ENCODE measurements at places on chromosomes 3 and 15. TPM values are rescaled to one million over a fixed set of nuclear protein-coding genes. Genes with fewer than 3 reads are reported as not detected.
A peak's percentile ranks its signal among the peaks of the same experiment; 100 is the strongest.

Gene GOLGA8J
- not detected for polyA plus RNA-seq

GRCh38 chr3:44021651-44022594 is 219.8 kb upstream of the TOPAZ1 start:
- DNase-seq = peak; percentile 41

- DNase-seq = peak; percentile 37
These were observed 92.4 kb upstream of the CGNL1 start for GRCh38 chr15:57283774-57284503.

DNA sequence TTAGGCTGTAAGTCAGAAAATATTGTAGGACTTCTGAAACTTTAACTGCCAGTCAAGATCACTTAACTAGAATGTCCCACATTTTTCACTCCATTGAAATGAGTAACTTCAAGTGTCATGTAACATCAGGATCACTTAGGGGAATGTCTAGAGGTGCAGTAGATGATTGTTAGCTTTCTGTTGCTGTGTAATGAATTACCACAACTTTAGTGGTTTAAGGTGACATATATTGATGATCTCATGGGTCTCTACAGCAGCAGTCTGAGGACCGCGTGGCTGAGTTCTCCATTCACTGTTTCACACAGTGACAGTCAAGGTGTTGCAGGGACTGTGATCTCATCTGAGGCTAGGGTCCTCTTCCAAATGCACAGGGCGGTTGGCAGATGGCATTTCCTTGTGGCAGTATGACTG is 82.7 kb downstream of the SLC25A26 start:
- no peak for DNase-seq

Gene TMEM115
- polyA plus RNA-seq = 73.1 TPM

Gene ZNF619
- 2.3 TPM for polyA plus RNA-seq

Gene RASGRP1
- polyA plus RNA-seq = 0.96 TPM

Gene ZBED2
- not detected for polyA plus RNA-seq

Gene TMEM212
- polyA plus RNA-seq = not detected

Gene ADCY5
- polyA plus RNA-seq = 0.09 TPM

DNA sequence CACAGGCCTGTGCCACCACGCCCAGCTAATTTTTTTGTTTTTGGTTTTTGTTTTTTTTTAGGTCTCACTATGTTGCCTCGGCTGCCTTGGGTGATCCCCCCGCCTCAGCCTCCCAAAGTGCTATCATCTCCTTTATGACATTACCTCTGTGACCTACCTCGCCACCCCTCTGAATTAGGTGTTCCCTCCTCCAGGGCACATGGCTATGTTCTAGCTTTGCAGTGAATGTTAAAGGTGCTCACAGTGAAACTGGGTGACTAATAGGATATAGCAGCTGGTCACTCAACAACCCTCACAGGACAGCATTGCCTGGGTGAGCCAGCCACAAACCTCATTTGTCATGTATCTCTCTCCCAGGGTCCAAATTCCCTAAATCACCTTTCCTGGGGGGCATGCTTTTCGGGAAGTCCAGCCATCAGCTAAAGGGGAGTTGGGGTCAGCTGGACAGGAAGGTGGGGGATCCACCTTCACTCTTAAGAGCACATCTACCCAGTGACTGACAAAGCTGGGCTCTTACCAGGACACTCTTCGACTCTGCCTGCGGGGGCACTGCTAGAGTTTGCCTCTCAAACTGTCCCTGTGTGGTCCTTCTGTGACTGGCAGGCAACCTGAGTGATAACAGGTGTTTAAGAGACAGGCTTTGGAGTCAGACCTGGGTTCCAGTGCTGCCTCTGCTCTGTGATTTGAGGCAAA is 1.6 kb upstream of the TTLL3 start:
- DNase-seq = peak; percentile 66

DNA sequence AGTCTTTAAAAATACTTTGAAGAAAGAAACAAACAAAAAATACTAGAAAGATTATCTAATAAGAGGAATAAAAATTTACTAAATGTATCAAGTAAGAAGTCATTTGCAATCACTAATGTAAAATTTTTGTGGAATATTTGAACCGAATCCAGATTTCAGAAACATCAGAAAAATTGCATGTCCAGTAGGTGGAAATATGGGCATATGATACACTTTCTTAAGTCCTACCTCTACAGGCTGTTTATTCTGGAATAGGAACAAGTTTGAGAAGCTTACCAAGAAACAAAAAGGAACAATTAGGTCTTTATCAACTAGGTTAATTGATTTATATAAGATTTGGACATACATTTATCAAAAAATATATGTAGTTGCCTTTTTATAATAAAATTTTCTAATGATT is 292.9 kb upstream of the ROBO1 start:
- no peak for DNase-seq

DNA sequence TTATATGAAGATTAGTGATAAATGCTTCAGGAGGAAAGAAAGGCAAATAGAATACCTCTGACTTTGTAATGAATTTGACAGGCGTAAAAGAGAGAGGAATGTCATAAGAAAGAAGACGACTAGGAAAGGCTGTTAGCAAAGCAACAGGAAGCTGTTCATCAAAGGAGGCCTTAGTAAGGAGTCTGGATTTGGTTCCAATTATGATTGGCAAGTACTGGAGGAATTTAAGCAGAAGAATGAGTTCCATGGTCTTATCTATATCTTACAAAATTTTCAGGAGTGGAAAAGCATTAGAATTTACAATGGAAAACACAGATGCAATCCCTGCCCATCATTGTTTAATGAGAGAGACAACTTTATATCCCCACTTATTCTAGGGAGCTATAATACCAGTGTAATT is 13.8 kb downstream of the PLSCR1 start:
- no peak for DNase-seq

Gene ARGFX
- polyA plus RNA-seq = not detected

GRCh38 chr3:13712682-13713180 is 163.8 kb downstream of the FBLN2 start:
- DNase-seq = no peak

GRCh38 chr3:104554425-104554824 is 812.3 kb upstream of the ALCAM start:
- DNase-seq = no peak

- DNase-seq = no peak
These were observed 36.9 kb upstream of the PCSK6 start for GRCh38 chr15:101526442-101526841.

DNA sequence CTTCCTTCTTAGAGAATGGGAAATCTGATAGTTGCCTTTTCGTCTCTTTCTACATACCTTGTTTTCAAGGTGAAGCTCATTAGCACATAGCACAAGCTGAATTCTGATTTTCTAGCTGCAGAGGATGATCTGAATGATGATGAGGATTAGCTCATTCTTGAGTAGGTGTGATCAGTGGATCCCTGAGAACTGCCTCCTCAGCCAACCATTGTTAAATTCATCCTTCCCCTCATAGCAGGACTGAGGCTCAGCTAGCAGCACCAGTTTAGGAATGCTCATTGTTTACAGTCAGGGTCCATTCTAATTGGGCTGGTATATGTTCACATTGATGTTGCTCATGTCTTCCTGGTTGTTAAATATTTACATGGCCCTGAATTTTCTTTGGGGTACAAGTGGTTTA is 299.9 kb upstream of the MME start:
- no peak for DNase-seq

- no peak for DNase-seq
These were observed 27.5 kb downstream of the BHLHE40 start for GRCh38 chr3:5006755-5007202.

DNA sequence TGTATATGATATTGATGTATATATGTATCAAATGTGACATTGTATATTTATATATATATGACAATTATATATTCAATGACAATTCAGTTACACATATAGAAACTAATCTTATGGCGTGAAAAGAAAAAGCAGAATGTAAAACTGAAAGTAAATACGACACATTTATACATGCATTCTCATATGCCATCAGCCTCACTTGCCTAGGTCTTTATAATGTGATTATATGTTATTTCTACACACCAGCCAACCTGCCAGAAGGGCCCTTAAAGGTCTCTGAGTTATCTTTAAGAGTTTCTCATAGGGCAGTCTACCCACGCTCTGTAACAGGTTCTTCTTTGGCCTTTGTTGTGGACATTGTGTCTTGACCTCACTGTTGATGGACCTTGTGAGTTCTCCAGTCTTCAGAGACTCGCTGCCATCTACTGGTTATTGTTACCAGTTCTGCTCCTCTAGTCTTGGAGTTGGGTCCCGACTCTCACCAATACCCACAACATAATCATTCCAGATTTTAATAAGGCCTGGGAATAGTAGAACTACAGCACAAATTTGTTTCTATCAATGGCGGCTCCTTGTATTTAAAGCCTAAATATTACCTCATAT is 371.5 kb upstream of the GOLIM4 start:
- peak; percentile 32 for DNase-seq

- DNase-seq = peak; percentile 90
These were observed 302.5 kb upstream of the GADL1 start for GRCh38 chr3:31196881-31197364.

Gene PP2D1
- 0.16 TPM for polyA plus RNA-seq

- no peak for DNase-seq
These were observed 4.4 kb upstream of the LMAN1L start for GRCh38 chr15:74808078-74808839.

DNA sequence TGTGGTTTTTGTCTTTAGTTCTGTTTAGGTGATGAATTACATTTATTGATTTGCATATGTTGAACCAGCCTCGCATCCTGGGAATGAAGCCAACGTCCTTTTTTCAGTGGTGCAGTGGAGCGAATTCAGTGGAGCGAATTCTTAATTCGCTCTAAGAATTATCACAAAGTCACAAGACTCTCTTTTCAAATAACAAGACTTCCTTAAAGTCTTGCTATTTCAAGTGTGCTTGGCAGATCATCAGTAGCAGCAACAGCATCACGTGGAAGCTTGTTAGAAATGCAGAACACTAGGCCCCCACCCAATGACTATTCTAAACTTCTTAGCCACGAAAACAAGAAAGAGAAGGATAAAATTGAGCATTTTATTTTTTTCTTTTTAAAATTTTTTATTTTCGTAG is 58.1 kb upstream of the CD200R1L start:
- DNase-seq = no peak

GRCh38 chr15:92595506-92596381 is 59.8 kb downstream of the FAM174B start:
- DNase-seq = no peak

Gene CYP1A1
- not detected for polyA plus RNA-seq

GRCh38 chr3:12114251-12114650 is 44.5 kb downstream of the TIMP4 start:
- DNase-seq = no peak

Gene ZNF609
- 3.8 TPM for polyA plus RNA-seq

- DNase-seq = no peak
These were observed 615 bp downstream of the HES1 start for GRCh38 chr3:194136519-194137007.

Gene RTP1
- polyA plus RNA-seq = not detected

Gene MYH15
- polyA plus RNA-seq = 0.08 TPM

- peak; percentile 21 for DNase-seq
These were observed 33.4 kb downstream of the SPINK8 start for GRCh38 chr3:48299746-48300712.

- DNase-seq = peak; percentile 88
These were observed 13.2 kb upstream of the TMEM212 start for GRCh38 chr3:171829841-171830517.

GRCh38 chr3:127566833-127567232 is 23.7 kb downstream of the TPRA1 start:
- DNase-seq = peak; percentile 29

DNA sequence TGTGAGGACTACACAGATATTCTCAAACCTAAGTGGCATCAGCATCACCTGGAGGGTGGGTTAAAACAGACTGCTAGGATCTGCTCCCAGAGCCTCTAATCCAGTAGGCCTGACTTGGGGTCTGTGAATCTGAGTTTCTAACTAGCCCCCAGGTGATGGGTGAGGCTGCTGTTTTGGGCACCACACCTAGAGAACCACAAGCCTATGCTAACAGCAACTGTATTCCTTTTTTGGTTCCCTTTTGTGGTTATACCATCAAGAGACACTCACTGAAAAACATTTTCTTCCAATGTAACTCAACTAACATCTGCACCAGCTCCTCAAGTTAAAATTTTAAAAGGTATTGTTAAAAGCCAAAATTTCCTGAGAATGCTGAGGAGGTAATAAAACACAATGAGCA is 16.0 kb downstream of the WDR82 start:
- DNase-seq = no peak

- DNase-seq = peak; percentile 98
These were observed 453.0 kb upstream of the CFAP20DC start for GRCh38 chr3:59502806-59503205.

- no peak for DNase-seq
These were observed 226.5 kb downstream of the TBL1XR1 start for GRCh38 chr3:176970770-176971169.

- DNase-seq = no peak
These were observed 31.3 kb upstream of the SPTBN5 start for GRCh38 chr15:41925086-41925608.

DNA sequence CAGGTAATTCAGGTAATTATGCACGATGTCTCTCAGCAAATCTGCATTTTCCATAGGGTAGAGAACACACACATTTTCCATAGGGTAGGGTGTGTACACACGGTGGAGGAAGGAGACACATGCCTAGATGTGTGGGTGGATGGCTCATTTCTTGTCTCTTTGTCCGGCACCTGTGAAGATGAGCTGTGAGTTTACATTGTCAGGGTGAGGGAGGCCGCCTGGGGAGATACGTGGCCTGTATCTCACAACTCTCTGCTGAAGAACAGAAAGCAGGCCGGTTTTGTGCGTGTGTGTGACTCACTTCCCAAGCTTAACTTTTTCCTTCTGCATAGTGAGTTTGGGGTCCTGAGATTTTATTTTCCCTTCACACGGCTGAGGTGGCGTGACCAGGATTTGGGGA is 60.3 kb downstream of the SLC6A6 start:
- DNase-seq = no peak

Gene C3orf85
- not detected for polyA plus RNA-seq

GRCh38 chr3:51948016-51948580 is 5.9 kb downstream of the PARP3 start:
- DNase-seq = no peak

- DNase-seq = no peak
These were observed 261.3 kb downstream of the RPLP1 start for GRCh38 chr15:69713726-69714559.

- no peak for DNase-seq
These were observed 705.0 kb downstream of the MECOM start for GRCh38 chr3:168958466-168958865.

- peak; percentile 54 for DNase-seq
These were observed 603.2 kb upstream of the KCNMB2 start for GRCh38 chr3:177932750-177933660.

GRCh38 chr3:58092521-58092920 is 84.3 kb downstream of the FLNB start:
- DNase-seq = no peak

DNA sequence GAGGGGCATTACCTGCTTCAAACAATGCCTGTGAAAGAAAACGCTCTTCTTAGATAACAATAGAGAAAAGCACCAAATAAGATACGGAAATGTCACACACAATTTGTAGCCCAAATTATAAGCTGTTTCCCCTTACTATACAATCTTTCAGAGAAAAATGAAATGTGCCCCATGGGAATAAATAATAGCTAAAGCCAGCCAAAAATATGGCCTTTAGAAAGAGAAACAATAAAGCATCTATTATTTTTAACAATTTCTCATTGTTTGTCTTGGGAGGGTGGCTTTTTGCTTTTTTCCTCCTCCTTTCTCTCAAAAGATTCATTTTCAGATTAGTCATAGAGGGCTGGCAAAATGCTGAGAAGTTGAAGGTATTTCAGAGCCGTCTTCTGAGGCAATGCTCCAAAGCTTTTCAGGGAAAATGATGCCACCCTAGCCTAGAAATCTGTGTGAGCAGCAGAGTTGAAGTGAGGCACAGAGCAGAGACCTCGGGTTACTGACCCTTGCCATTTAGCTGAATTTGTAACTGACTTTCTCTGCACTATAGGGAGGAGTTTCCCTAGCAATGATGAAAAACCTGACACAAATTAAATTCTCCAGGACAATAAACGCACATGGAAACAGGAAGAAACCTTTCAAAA is 86.3 kb upstream of the PRICKLE2 start:
- peak; percentile 82 for DNase-seq
